ENCODE measurements at places on chromosomes 16 and 17. TPM values are rescaled to one million over a fixed set of nuclear protein-coding genes. Genes with fewer than 3 reads are reported as not detected.

Gene CCL3
- total RNA-seq: not detected

Gene SPNS3
- total RNA-seq: under 0.01 TPM

Gene GCGR
- 0.09 TPM for total RNA-seq

Gene LAT
- 1.8 TPM for total RNA-seq

Gene CACNG3
- total RNA-seq: not detected

Gene NAGLU
- 27.0 TPM for total RNA-seq

Gene ZFP3
- total RNA-seq: 1.3 TPM

Gene PSMD12
- total RNA-seq: 17.4 TPM

Gene CES5A
- not detected for total RNA-seq

Gene TUBG2
- 5.4 TPM for total RNA-seq

Gene NGFR
- 0.18 TPM for total RNA-seq

Gene KRTAP1-5
- total RNA-seq: 0.57 TPM

Gene FOXC2
- 0.18 TPM for total RNA-seq

Gene SARM1
- 10.5 TPM for total RNA-seq

Gene ERN2
- total RNA-seq: not detected

Gene KCTD11
- 6.8 TPM for total RNA-seq

Gene TEKT1
- total RNA-seq: not detected

Gene PMP22
- total RNA-seq: 170 TPM

Gene NAT9
- 44.1 TPM for total RNA-seq

Gene SALL1
- 0.18 TPM for total RNA-seq

Gene STX1B
- total RNA-seq: 0.71 TPM

Gene CCL5
- not detected for total RNA-seq

Gene KRT15
- 0.74 TPM for total RNA-seq

Gene ABCC11
- total RNA-seq: under 0.01 TPM

Gene SCN4A
- total RNA-seq: under 0.01 TPM

Gene EIF3C
- total RNA-seq: 217 TPM

Gene PHOSPHO1
- total RNA-seq: 0.71 TPM

Gene LRRC36
- total RNA-seq: 0.14 TPM

Gene MILR1
- 8.5 TPM for total RNA-seq

Gene CCL4L2
- 0.14 TPM for total RNA-seq

Gene CTRB1
- total RNA-seq: not detected

Gene CCL14
- total RNA-seq: not detected

Gene MT4
- total RNA-seq: not detected

All from smooth muscle cell of bladder (primary cell).